ENCODE measurements at places on chromosomes 4 and X.
A peak's percentile ranks its signal among the peaks of the same experiment; 100 is the strongest.

DNA sequence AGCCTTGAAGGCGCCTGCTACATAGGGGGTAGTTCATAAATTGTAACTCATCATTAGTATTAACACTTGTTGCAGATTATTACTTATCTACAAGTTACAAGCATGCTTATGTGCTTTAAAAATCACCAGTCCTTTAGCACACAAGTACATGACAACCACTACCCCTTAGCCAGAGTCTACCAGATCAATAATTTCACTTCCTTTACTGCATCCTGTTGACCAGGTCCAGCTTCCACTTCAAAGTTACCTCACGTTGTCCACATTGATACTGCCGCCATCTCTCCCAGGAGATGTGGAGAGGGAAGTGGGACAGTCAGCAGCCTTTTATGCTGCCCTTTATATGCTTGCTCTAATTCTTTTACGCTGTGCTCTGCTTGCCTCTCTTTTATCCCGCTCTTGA is 231.3 kb upstream of the CXXC4 start:
- DNase-seq: no peak

GRCh38 chr4:91113130-91113706 is 986.0 kb downstream of the CCSER1 start:
- peak; percentile 61 for DNase-seq

GRCh38 chr4:8547912-8548730 is 32.1 kb upstream of the GPR78 start:
- DNase-seq: no peak

DNA sequence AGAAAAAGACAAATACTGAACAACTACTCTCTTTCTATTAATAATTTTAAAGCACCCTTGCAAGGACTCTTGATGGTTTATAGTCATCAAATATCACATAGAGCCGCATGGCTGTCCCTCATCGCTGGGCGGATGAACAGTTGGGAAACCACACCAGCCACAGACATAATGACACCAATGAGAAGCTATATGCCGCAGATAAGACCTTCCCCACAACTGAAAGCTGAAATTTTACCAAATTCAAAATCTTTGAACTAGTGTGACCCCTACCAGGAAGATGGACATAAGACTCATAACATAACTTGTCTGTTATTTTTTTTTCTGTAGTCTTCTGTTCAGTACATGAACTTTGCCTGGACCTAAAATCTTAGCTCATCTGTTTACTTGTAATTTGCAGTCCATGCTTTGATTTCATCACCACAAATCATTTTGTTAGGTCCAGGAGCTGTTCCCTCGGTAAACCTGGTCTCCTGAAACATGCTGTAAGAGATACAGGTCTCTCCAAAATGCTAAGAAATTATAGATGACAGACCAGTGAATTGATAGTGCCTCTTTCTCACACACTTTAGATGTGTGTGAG is 157.3 kb upstream of the RAPGEF2 start:
- DNase-seq: no peak

DNA sequence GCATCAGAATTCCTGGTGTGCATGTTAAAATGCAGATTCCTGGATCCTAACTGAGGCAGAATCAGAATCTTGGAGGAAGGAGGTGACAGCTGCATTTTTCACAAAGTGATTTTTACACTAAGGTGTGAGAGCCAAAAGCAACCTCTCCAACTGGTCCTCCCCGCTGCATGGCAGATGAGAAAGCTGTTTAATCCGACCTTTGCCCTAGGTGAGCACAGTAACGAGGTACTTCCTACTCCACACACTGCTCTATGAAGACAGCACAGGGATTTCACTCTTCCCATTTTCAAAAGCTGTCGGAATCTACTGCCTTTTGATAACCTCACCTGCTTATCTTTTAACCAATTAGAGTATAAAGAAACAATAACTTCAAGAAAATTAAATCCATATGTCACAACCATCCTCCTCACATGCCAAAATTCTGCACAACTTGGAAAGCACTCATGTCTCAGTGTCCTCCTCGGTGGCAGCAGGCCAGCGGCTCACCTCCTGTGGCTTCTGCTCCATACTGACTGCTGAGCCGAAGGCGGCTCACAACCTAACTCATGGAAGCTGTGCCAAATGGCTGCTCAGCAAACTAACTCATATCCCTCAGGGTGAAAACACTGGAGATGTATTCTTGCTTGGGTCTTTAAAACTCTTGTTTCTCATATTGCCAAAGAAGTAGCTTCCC is 3.6 kb downstream of the CASP6 start:
- DNase-seq: peak; percentile 5

DNA sequence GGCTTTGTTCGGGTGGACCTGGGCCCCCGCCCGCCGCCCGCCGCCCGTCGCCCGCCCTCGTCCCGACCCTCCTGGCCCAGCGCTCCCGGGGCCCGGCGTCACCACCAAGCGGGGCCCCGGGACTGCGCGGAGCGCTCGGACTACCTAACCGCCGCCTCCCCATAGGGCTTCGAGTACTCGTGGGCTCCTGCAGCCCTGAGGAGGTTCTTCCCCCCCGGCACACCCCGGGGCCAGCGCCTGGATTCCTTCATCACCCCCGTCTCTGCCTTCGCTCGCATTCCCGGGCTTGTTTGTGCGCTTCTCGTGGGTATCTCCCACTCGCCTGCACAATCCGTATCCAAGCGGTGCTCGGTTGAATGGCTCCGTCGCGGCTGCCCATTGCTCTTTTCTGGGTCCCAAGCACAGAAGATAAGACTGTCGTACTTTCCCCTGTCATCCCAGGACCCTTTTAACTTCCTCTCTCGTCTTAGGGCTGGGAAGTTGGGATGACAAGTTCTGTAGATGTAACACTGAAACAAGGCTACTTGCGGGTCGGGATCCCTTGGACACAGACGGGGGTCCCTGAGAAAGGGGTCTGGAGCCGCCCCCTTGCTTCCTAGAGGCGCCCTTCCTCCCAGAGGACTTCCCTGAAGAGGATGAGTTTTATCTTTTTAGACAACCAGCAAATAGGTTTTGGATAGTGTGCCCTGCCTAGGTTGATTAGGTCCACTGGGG is 565 bp downstream of the MOB1B start:
- DNase-seq: peak; percentile 30

DNA sequence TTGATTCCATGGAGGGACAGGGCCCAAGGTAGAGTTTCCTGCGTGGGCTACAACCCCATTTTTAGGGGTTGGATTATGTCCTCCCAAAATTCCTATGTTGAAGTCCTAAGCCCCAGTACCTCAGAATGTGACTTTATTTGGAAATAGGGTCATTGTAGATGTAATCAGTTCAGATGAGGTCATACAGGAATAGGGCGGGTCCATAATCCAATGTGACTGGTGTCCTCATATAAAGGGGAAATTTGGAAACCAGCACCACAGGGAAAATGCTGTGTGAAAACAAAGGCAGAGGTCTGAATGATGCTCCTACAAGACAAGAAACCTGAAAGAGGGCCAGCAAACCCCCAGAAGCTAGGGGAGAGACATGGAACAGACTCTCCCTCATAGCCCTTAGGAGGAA is 31.1 kb upstream of the MAMLD1 start:
- no peak for DNase-seq

- DNase-seq: no peak
These were observed 20.0 kb downstream of the SH3KBP1 start for GRCh38 chrX:19867411-19867732.

All from epithelial cell of esophagus (primary cell).